ENCODE measurements at places on chromosomes 5 and 9.

DNA sequence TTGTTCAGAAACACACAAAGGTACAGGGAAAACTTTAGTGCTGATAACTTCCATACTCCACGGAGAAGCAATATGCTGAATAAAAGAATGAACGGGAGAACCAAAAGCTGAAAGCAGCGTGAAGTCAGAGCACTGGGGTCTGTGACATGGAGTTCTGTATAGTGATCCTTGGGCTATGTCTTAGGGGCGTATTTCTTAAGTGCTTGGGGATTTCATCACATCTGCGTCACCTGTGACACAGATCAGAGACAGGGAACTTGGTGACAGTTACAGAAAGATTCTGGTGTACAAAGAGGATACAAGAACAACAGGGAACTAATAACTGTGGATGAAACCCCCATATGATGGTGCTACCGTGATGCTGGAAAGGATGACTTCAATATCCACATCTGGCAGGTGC lies 81.9 kb downstream of the MARCHF3 start:
- no peak for DNase-seq

GRCh38 chr9:113503613-113504211 lies 40.2 kb downstream of the RGS3 start:
- DNase-seq, result no peak

DNA sequence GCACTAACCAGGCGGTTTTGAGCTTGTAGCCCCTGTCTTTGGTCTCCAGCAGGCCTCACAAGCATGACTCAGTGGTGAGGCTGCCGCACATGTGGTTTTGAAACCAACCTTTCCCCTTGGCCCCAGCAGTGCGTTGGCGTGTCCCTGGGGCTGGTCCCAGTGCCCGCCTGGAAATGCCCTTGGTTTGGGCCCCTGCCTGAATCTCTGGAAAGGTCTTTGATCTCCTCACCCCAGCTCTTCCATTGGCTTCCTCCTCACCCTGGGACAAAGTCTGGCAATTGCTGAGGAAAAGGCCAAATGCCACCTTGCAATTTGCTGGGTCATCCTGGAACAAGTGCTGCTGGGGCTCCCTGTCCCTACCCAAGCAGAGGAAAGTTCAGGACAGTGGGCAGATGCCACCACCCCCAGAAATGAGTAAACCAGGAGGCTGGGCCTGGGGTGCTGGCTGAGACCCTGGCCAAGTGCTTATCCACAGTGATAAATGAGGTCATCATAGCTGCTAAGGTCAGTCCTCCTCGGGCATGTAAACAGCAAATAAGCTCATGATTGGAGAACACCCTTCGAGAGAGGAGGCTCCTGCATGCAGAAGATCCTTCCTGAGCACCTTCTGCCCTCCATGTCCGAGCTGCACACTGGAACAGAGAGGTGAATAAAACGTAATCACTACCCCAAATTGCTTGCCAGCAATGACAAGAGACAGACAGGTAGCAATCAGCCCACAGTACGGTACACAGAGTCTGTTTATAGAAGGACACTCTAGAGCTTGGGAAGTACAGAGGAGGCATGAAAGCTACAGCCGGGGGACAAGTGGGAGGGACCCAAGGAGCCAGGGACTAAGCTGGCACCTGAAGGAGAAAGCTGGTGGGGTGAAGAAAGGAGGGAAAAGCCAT lies 98.9 kb upstream of the CPEB4 start:
- DNase-seq, result no peak

DNA sequence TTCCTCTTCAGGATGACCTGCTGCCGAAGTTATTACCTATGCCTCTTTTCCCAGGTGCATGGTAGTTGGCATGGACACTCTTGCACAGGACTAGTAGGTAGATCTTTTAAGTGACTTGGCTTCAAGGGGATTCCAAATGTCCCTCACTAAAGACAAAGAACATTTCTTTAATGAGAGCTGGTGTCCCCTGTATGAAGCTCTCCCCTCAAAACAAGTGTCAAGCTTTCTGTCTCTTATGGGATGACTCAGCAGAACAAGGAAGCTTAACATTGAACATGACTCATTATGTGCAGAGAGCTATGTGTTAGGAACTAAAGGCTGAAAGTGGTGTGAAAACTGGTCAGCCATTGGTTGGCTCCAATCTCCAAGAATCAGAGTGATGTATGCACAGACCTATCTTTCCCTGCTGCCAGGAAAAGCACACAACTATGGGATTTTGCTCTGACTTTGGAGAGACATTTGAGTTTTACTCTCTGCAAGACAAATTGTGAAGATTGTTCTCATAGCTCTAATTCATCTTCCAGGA lies 120.5 kb downstream of the PRDM6 start:
- no peak for DNase-seq

DNA sequence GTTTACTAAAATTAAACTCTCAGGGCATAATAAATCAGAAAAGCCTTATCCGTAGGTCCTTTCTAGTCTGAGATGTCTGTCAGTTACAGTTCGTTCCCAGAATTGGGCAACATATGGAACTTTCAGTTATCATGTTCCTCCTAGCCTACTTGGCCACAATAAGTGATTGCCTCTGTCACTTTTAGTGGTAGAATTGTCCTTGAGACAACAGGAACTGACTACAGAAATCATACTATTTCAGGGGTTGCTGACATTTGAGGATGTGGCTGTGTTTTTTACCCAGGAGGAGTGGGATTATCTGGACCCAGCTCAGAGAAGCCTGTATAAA lies 956 bp downstream of the ZNF189 start:
- no peak for DNase-seq

GRCh38 chr5:151007430-151008209 lies 12.8 kb upstream of the GPX3 start:
- no peak for DNase-seq

DNA sequence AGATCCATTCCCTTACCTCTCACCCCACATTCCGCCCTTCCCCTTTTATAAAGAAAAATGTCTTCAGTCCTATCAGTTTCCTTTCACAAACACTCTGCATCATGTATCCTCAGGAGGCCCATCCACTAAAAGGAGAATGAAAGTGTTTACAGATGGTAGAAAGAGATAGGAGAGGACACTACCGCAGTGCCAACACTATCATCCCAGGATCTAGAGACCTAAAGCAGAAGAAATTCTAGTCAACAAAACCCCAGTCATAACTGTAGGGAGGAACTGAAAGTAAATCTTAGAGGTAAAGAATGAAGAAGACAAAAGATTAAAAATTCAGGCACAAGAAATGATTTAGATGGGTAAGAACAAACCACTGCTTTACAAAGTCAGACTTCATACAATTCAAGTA lies 114.1 kb downstream of the MLLT3 start:
- no peak for DNase-seq

DNA sequence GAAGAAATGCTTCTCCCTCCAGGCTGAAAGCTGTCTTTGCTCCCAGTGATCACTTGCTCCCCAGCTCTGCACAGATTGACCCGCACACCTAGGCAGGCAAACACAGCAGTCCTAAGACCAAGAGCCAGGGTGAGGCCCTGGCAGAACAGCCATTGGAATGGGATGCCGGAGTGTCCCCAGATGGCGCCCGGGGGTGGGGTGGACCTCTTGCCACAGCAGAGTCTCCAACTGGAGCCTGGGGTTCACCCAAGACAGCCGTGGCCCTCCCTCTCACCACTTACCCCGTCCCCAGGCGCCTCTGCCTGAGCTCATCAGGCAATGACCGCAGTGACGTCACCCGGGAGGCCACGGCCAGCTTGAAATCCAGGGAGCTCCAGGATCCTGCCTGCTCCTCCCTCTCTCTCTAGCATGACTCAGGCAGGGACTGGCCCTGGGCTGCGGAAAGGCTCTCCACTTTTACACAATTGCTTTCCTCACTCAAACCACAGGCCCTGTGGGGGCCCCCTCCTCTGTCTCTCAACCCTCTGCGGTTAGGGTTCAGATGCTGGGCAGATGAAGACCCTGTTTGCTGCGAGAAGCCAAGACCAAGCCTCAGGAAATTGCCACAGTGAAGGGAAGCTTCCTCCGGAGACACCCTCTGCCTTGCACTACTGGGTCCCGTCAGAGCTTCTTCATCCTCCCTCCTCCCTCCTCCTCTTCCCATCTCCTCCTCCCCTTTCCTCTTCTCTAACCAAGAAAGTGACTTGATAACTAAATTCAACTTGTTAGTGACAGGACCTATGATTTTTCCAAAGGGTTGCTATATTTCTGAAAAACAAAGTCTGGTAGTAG lies 24.3 kb upstream of the PTGES start:
- no peak for DNase-seq

- no peak for DNase-seq
Measured at GRCh38 chr5:36209664-36210063, 32.1 kb downstream of the NADK2 start.

- no peak for DNase-seq
Measured at GRCh38 chr5:4395752-4396151, 744.4 kb upstream of the ADAMTS16 start.

DNA sequence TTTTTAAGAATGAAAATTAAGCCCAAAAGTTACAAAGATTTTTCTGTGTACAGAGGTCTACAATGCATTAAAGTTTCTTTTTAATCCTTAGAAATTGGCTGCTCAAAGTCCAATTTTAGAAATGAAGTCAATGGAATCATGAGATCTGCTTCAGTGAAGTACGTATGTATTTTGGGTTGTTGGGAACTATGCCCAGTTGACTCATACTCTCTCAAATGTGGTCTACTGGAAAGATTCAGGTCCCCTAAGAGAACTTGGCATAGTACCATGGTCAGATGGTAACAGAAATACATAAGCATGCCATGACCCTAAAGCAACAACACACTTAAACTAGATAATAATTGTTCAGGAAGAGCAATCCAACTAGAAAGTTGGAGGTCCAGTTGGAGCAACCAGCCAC lies 23.0 kb downstream of the FBLL1 start:
- DNase-seq, result no peak

DNA sequence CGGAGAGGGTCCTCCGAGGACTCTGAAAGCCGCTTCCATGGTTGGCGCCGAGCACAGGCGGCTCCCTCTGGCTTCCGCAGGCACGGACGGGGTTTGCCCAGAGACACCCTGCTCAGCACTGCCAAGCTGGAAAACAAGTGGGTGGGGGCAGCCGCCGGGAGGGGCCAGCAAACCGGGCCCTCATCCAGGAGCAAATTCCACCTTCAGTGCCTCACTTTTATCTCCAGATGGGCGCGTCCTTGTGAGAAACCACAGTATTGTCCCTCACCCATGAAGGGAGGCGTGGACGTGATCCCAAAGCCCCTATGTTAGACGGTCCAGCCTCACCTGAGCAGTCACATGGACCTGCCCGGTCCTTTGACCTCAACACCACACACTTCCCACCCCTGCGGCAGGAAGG lies 29.0 kb downstream of the MED10 start:
- DNase-seq, result no peak

DNA sequence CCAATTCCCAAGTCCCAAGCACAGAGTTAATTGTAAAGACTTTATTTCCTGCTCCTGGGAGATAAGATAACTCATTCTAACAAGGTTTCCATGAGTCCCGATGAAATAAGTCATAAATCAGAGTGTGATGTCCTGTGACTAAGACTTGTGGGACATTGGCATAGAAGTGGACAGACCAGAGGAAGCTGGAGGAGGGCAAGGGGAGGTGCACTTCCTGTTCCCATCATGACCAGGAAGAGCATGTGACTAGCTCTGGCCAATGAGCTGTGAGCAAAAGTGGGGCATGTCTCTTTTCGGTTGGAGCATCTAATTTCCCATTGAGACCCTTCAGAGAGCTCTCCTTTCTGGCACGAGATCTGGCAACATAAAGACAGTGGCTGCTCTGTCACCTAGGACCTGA lies 100.4 kb downstream of the ZNF354C start:
- no peak for DNase-seq

DNA sequence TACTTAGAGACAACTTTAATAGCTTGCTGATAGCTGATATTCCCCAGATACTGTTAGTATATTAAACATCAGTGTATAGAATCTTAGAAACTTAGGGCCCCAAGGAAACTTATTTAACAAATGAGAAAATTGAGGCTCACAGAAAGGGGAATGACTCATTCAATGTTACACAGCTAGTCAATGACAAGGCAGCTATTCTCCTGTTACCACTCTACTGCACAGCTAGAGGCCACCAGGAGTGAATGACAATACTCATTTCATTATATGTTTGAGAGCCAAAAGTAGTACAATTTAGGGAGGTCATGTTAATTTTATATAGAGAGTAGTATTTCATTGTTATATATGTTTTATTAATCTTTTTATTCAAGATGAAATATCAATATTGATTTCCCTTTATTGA lies 33.2 kb upstream of the PCDHB1 start:
- no peak for DNase-seq

- DNase-seq, result no peak
Measured at GRCh38 chr5:15808577-15808976, 308.6 kb downstream of the FBXL7 start.

GRCh38 chr5:132180134-132180745 lies 47.4 kb downstream of the P4HA2 start:
- DNase-seq, result no peak

DNA sequence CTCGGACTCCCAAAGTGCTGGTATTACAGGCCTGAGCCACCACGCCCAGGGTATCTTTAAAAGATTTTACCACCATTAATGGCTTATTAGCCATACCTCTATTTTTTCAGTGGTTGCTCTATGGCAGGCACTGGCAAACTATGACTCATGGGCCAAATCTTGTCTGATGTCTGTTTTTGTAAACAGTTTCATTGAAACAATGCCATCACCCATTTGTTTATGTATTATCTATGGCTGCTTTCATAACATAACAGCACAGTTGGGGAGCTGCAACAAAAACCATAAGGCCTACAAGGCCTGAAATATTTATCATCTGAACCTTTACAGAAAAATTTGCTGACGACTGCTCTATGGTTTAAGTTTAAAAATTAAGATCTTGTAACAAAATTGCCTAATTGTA lies 66.8 kb downstream of the SLC38A9 start:
- DNase-seq, result no peak

Data from nucleus accumbens (tissue), 56 donors.